ENCODE measurements at places on chromosomes 6 and 20.

DNA sequence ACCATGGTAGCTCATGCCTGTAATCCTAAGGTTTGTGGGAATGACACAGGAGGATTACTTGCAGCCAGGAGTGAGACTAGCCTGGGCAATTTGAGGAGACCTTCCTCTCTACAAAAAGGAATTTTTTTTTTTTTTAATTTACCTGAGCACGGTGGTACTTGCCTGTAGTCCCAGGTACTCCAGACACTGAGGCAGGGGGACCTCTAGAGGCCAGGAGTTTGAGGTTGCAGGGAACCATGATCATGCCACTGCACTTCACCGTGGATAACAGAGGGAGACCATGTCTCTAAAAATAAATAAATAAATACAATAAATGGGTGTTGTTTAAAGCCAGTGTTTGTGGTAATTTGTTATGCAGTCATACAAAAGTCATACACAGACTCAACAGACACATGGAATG lies 2.4 kb upstream of the HLA-F start:
- no peak for DNase-seq

- no peak for DNase-seq
These were observed 9.2 kb upstream of the PRSS16 start for GRCh38 chr6:27238010-27238983.

DNA sequence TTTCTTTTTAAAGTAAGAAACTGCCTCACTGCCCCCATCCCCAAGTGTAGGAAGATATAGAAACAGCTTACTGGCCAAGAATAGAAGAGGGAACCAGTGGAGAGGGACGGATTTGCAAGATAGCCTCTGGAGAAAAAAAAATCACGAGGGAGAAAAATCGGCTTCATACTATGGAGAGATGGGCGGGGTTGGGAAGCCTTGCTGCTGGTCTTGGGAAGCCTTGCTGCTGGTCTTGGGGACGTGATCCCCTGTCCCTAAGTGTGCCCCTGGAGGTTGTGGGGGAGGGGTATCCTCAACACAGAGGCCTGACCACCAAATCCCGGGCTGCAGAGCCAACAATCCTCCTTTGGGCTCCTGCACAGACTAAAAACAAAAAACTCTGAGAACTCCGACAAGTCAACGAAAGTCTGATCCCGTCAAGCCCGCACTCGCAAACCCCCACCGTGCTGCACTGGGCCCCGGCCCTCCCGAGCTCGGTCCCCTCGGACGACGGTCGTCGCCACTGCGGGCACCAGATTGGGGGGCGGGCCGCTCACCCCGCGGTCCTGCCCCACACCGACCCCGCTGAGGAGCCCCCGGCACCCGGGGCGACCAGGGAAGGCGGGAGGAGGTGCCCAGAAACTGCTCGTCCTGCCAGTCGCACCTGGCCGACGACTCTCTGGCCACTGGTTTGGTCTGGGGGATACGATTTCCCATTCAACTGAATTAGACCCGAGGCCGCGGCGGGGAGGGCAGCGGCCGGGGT lies 750 bp downstream of the MAP7 start:
- DNase-seq: no peak

DNA sequence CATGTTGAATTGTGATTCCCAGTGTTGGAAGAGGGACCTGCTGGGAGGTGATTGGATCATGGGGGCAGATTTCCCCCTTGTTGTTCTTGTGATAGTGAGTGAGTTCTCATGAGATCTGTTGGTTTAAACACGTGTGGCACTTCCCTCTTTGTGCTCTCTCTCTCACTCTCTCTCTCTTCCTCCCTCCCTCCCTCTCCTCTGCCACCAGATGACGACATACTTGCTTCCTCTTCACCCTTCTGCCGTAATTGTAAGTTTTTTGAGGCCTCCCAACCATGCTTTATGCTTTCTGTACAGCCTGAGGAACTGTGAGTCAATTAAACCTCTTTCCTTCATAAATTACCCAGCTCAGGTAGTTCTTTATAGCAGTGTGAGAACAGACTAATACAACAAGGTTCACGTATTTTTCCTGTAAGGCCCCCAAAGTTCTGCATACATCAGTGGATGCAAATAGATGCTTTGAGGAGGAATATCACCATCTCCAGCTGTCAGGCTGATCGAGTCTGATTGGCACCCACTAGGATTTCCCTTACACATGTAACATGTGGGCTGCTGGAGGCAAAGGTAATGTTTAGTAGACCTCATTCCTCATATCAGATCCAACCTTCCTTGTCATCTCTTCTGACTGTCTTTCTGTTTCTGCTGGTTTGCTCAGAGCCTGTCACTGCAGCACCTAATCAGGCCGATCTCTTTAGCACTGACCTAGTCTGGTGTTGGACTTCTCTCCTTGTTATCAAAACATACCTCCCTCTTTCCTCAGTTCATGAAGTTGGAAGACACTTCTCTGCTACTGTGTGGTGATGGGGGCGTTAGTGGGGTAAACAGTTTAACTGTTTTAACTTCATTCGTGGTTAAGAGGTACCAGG lies 54.3 kb upstream of the BACH2 start:
- DNase-seq: no peak

DNA sequence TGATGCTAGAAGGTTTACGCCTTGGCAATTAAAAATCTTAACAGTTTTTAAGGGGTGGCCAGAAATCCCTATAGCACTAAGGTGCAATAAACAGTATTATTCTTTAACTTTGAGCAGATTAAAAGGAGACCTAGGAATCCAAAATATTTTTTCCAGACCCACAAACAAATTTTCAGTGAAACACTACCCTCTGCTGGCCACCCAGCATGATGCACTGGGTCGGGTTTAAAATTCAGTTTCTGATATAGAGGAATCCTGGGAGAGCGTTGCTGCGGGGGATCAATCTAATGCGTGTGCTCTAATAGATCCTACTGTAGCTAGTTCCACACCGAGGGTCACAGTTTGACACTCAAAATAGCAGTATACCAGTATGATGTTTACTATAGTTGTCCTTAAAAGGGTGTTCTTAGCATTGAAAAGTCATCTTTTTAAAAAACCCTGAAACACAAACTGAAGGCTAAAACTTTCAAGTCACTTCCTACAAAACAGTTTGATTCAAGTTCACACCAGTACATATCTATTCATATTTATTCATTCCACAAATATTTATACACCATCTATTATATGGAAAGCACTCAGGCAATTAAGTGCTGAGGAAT lies 10.2 kb downstream of the UBE3D start:
- DNase-seq: no peak

GRCh38 chr6:31365864-31366263 lies 8.9 kb upstream of the HLA-B start:
- DNase-seq: no peak

GRCh38 chr20:59585714-59586409 lies 18.5 kb upstream of the PHACTR3 start:
- no peak for DNase-seq

DNA sequence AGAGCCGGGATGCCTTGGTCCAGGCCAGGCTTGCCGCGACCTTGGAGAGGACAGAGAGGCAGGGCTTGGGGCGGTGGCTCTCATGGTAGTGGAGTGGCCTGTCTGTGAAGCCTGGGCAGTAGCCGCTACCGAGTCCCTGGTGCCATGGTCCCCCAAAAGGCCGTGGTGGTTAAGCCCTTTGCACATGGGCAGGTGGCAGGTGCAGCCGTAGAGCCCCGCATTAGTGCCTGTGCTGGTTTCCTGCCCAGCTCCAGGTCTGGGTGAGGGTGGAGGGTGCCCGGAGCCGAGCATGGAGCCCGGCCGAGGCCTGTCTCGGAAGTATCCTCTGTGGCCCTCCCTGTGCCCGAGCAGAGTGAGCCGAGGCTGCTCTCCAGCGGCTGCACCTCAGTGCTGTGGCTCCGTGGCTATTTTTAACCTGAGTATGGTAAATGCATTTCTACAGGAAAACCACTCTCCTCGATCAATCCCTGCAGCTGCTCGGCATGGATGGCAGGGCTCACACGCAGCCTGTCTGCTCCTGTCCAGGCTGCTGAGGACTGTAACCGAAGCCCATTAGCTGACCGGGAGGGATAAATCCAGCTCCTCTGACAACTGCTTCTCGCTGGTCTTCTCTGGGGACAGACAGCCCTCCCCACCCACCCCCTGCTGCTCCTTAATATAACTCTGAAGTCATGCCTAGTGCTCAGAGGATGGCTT lies 36.3 kb upstream of the GATA5 start:
- DNase-seq: no peak

- no peak for DNase-seq
These were observed 33.7 kb upstream of the GPR6 start for GRCh38 chr6:109944448-109944847.

- DNase-seq: no peak
These were observed 983 bp upstream of the KCNQ5 start for GRCh38 chr6:72620871-72621290.

GRCh38 chr6:81793821-81794475 lies 41.5 kb upstream of the TENT5A start:
- no peak for DNase-seq

- DNase-seq: no peak
These were observed 4.3 kb downstream of the MEI4 start for GRCh38 chr6:77656999-77657764.

DNA sequence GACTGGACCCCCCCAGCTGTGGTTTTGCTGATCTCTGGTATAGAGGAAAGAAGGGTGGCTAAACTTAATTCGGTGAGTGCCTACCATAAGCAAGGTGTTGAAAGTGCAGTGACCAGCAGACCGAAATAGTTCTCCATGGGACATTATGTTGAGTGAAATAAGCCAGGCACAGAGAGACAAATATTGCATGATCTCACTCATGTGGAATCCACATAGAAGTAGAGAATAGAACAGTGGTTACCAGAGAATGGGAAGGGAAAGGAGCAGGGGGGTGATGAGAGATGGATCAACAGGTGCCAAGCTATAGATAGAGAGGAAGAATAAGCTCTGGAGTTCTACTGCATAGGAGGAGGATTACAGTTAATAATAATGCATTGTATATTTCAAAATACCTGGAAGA lies 9.7 kb upstream of the GCNT2 start:
- DNase-seq: no peak

GRCh38 chr6:1417718-1418117 lies 28.3 kb downstream of the FOXF2 start:
- DNase-seq: no peak

- DNase-seq: no peak
These were observed 270.8 kb downstream of the BMP7 start for GRCh38 chr20:56995635-56996075.

- no peak for DNase-seq
These were observed 303.5 kb upstream of the TSHZ2 start for GRCh38 chr20:52668626-52669025.

DNA sequence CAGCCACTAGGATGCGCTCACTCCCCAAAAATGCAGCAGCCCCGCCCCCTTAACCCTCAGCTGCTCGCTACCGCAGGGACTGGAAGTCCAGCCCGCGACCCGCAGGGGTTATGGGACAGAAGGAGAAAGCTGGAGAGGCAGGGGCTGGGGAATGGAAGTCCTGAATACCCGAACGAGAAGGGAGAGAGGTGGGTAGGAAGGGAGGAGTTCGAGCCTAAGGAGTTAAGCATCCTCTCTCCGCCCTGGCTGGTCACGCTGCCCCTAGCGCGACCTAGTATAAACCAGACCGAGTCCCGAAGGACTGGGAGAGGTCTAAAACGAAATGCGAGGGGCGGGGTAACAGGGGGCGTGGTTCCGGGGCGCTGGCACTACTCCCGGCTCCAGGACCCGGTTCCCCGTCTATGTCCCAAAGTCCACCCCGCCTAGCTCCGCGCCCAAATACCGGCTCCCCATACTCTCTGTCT lies 448 bp upstream of the DDAH2 start:
- peak; percentile 56 for DNase-seq

GRCh38 chr6:113009682-113010081 lies 662.6 kb downstream of the RFPL4B start:
- DNase-seq: no peak

GRCh38 chr6:97815301-97815812 lies 532.3 kb upstream of the MMS22L start:
- DNase-seq: no peak

- no peak for DNase-seq
These were observed 44.2 kb downstream of the MOXD1 start for GRCh38 chr6:132357120-132357519.

- no peak for DNase-seq
These were observed 83.0 kb downstream of the HFE start for GRCh38 chr6:26170181-26170580.

- DNase-seq: no peak
These were observed 328.9 kb downstream of the TAF4 start for GRCh38 chr20:61736751-61737310.

DNA sequence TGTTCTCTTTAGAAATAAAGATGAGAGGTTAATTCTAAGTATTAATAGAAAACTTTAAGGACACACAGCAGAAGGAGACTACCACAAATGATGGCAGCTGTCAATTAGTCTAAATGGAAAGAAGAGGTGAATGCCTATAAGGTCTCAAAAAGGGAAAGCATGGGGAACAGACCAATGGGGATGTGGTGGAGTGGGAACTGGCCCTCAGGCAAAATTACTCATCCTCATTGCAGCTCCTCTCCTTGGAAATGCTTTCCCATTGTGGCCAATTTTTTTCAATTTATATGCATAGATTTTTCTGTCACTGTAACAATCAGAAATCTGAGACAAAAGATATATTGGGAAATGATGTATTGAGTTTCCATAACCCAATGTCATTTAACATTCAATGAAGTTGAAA lies 222.9 kb upstream of the DEFB112 start:
- no peak for DNase-seq

DNA sequence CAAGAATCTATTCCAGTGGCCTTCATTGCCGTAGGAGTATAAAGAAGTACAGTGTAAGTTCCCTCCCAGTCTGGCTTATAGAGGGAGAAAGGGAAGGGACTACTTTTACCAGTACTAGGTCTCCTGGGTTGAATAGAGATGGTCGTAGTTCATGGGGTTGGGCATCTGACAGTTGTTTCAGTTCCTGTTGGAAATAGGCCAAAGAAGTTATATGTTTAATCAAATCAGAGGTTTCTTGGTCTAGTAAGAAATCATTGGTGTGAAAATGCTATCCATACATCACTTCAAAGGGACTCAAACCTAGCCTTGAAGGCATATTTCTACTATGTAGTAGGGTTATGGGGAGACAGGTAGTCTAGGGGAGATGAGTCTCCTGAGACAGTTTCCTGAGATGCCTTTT lies 45.6 kb upstream of the MAN1A1 start:
- no peak for DNase-seq

- no peak for DNase-seq
These were observed 87.8 kb downstream of the GMDS start for GRCh38 chr6:2157441-2158127.

DNA sequence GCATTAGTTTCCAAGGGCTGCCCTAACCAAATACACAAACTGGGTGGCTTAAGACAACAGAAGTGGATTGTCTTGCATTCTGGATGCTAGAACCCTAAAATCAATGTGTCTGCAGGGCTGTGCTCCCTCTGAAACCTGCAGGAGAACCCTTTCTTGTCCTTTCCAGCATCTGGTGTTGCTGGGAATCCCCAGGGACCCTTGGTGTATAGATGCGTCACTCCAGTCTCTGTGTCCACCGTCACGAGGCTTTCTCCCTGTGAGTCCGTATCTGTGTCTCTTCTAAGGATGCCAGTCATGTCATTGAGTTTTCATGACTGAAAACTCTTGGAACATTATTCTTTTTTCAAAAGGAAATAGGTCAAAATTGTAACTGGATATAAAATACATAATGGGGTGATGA lies 142.9 kb downstream of the RNASET2 start:
- no peak for DNase-seq
